ENCODE measurements at places on chromosomes 16 and 17.

DNA sequence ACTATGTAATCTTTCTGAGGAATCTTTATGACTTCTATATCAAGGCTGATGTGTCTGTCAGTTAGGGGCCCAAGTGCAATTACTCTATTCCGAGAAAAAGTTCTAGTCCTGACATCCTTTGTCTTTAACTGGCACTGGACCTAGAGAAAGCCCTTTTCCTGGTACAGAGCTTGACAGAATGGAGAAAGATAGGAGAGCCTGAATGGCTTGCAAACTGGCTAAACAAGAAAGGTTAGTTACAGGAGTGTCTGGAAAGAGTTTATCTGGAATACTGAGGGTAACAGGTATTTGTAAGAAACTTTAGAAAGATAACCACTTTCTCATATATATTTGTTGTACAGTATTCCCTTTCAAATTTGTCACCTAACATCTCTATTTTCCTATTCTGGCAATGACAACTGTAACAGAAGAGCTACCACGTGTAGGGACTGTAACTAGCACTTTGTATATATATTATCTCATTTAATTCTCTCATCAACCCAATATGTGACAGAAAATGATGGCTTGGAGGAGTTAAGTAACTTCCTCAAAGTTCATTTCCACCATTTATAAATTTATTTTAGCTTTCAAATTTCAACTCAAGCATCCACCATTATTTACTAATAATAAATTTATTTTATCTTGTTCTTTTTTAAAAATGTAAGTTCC is 97.4 kb upstream of the C17orf78 start:
- no peak for DNase-seq

- no peak for DNase-seq
Measured at GRCh38 chr17:21345236-21345635, 30.9 kb upstream of the KCNJ12 start.

GRCh38 chr17:36940313-36941264 is 3.3 kb downstream of the LHX1 start:
- no peak for DNase-seq

- DNase-seq: no peak
Measured at GRCh38 chr17:76458580-76459490, 5.9 kb upstream of the UBE2O start.

DNA sequence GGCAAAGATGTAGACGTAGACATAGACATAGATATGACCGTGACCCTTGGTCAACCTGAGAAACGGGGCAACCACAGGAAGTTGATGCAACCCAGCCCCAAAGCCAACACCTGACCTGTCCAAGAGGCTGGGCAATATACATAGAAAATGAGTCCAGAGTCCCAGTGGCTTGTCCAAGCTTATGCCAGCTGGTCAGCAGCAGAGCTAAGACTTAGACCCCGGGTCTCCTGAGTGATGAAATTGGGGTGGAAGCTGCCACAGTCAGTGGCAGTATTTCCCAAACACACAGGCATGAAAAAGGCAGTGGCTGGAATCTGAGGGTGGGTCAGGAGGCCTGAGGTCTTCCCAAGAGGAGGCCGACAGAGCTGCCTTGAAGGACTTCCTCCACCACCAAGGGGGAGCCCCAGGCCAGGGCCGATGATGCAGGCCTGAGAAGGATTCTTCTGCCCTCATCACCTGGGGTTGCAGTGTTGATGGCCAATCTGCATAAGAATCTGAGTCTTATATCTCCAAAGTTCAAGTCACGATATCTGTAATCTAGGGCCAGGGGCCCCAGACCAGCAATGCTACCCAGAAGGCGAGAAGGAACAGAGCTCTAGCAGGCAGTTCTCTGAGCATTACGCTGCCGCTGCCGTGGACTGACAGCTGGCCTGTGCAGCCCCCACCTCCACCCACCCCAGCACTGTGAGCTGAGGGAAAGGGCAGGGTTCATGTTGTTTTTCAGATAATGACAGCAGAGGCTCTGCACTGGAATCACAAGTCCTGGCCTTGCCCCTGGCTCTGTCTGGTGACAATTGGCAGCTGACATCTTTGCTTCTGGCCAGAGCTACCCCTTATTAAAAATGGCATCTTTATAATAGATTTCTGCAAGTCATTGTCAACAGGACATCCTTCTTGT is 72.7 kb downstream of the GNAO1 start:
- no peak for DNase-seq

DNA sequence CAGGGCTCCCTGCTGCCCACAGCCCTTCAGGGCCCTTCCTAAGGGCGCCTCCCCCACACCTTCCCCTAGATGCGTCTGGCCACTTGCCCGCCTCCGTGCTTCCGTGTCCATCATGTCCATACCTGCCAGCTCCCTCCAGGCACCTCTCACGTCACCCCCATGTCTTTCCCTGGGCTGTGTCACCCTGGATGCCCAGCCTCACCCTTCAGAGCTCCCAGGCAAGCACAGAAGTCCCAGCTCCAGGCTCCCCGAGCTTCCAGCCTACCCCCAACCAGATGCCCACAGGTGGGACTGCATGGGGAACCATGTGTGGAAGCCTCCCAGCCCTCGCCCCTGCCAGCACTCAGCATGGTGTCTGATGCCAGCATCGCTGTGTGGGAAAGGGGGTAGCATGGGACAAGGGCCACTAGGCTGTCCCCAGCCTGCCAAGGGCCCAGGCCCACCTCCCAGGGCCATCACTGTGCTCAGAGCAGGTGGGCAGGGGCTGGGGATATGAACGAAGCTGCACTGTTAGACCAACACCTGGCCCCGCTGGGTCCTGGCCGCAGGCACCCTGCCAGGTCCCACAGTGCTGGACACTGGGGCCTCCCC is 1.9 kb upstream of the AXIN1 start:
- no peak for DNase-seq

- DNase-seq: no peak
Measured at GRCh38 chr17:50660042-50660886, 25.6 kb downstream of the ABCC3 start.

DNA sequence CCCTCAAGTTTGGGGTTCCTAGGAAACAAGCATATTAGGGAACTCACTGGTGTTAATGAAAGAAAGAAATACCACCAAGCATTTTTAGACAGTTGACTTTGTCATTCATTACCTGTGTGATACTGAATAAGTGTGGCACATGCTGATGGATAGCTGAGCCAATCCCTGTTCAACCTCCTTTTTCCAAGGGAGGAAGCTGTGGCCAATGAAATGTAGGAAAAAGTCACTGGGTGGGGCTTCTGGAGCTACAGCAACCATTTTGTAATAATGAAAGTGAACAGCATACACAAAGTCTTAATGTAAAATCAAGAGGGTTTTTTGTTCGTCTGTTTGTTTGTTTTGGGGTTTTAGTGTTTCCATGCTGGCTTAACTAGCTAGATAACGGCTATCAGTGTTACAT is 254.3 kb upstream of the SALL1 start:
- no peak for DNase-seq

DNA sequence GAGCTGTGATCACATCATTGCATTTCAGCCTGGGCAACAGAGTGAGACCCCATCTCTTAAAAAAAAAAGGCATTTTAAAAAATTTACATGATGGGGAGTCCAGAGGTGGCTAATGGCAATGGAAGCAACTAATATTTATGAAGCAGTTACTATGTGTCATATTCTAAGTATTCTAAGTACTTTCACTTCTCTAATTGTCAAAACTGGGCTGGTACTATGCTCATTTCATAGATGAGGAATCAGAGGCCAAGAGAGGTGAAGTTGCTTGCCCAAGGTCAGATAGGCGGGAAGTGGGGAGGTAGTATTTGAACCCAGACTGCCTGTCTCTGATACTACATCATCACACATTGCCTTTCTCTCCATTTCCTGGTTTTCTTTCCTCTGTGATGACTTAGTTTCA is 50.7 kb downstream of the SLC5A11 start:
- DNase-seq: no peak

GRCh38 chr16:70433458-70434103 is 5.3 kb downstream of the ST3GAL2 start:
- DNase-seq: no peak

DNA sequence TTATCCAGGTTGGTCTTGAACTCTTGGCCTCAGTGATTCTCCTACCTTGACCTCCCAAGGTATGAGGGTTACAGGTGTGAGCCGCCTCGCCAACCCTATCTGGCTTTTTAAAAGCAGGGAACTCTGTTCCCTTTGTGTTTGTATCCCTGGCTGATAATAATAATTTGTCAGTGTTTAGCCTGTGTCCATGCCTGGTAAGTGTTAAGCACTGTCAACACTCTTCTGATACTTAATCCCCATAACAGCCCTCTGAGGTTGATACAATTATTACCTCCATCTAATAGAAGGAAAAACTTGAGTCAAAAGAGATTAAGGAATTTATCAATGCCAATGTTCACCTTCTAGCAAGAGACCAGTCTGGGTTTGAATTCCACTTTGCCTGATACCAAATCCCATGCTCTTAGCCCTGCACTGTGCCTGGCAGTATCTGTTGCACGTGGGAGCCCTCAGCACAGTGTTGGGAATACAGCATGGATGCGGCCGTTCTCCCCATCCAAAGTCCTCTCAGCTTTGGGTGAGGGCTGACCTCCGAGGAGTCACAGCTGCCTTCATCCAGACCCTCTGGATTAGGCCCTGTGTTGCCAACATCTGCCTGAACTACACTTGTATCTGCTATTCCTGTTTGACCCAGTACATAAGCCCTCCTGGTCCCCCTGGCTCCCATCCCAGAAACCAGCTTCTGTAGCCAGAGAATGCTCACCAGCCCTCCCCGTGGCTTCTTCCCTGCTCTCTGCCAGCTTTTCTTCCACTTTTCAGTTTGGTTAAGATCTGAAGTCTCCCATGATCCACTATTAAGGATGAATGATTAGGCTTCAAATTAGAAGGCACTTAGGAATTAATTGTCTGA is 335.6 kb upstream of the ASIC2 start:
- no peak for DNase-seq

DNA sequence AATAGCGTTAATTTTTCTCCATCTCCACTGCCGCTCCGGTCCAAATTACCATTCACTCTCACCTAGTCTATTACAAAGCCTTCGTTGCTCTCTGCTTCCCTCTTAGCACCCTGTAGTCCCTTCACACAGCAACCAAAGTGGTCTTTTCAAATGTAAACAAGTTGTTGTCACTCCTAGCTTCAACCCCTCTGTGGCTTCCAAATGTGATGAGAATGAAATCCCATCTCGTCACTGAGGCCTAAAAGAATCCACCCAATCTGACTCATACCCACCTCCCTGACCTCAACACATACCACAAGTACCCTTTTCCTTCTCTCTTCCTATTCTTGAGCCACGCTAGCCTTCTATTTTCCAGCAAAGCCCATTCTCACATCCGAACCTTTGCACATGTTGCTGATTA is 2.2 kb upstream of the PELP1 start:
- DNase-seq: no peak

GRCh38 chr16:47182318-47182717 is 38.6 kb upstream of the NETO2 start:
- no peak for DNase-seq

- no peak for DNase-seq
Measured at GRCh38 chr17:62094175-62094574, 29.1 kb upstream of the MED13 start.

GRCh38 chr17:17698869-17699351 is 17.7 kb downstream of the RAI1 start:
- no peak for DNase-seq

GRCh38 chr16:29993191-29993902 is 2.1 kb downstream of the HIRIP3 start:
- no peak for DNase-seq

DNA sequence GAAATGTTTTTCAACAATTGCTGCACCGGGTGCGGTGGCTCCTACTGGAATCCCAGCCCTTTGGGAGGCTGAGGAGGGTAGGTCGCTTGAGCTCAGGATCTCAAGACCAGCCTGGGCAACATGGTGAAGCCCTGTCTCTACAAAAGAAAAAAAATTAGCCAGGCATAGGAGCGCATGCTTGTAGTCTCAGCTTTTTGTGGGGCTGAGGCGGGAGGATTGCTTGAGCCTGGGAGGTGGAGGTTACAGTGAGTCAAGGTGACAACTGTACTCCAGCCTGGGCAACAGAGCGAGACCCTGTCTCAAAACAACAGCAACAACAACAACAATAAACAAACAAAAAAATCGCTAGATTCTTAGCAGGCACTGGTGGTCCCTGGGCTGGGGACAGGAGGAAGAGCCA is 28.5 kb downstream of the IL21R start:
- DNase-seq: no peak

DNA sequence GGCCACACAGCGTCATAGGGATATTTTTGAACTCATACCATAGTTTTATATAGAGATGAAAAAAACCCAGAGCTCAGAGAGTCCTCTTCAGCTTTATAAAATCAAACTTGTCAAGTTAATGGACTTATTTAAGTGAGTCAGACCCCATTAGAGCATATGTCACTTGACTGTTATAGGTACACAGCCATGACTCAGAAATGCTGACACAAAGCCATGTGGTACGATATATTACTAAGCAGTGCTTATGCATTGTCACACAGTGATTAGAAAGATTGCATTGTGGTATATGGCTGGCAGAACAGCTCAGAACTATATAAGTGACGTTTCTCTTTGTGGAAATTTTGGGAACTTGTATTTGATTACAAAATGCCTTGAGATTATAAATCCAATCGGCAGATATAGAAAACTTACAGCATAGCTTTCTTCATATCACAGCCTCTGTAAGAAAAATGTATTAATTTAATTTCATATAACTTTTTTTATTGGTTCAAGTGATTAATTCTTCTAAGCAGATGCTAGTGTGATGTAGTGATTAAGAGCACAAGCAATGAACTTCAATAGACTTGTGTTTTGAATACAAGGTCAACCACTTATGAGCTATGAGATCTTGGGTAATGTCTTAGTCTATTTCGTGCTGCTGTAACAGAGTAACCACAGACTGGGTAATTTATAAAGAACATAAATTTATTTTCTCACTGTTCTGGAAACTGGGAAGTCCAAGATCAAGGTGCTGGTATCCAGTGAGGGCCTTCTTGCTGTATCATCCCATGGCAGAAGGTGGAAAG is 25.8 kb upstream of the GINS3 start:
- no peak for DNase-seq

- DNase-seq: no peak
Measured at GRCh38 chr16:781346-782010, 6.7 kb downstream of the RPUSD1 start.

DNA sequence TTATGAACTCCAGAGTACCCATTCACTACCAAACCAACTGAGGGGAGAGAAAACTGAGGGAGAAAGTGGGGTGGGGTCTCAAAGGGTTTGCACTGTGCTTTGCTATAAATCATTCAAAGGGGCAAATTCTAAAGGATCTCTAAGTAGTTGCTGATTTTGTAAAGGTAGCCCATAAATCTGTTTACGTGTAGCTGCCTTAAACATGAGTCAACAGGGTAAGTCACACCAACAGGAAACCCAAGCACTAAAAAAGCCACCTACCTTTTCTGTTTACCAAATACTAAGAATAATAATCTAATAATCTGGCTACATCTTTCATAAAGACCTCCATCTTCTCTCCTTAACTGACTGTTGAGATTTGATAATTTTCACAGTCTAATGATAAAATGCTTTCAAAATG is 8.4 kb upstream of the HSBP1 start:
- no peak for DNase-seq

GRCh38 chr17:67139784-67140665 is 95.7 kb downstream of the CACNG1 start:
- no peak for DNase-seq

All from NCI-H187 (cell line).